ENCODE measurements at places on chromosomes 3 and 15.
A peak's percentile ranks its signal among the peaks of the same experiment; 100 is the strongest.

- peak; percentile 9 for DNase-seq
Measured at GRCh38 chr3:99808163-99808794, 9.4 kb upstream of the CMSS1 start.

- DNase-seq: no peak
Measured at GRCh38 chr3:9088441-9089353, 125.4 kb upstream of the RAD18 start.

- no peak for DNase-seq
Measured at GRCh38 chr3:80152692-80153091, 384.9 kb upstream of the ROBO1 start.

GRCh38 chr3:150062492-150062891, 91.8 kb upstream of the PFN2 start:
- DNase-seq: no peak

DNA sequence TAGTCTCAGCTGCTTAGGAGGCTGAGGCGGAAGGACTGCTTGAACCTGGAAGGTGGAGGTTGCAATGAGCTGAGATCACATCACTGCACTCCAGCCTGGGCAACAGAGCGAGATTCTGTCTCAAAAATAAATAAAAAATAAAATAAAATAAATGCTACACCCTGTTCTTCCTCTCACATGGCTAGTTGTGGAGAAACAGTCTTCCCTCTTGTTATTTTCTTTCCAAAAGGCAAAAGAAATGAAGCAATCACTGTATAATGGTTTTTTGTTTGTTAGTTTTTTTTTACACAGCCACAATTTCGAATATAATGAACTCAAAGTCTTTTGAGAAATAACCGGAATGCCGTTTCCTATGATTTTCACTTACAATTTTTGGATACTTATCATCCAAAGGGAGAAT, 4.9 kb upstream of the FRMD4B start:
- DNase-seq: no peak

GRCh38 chr15:92306663-92307062, 87.0 kb upstream of the ST8SIA2 start:
- no peak for DNase-seq

DNA sequence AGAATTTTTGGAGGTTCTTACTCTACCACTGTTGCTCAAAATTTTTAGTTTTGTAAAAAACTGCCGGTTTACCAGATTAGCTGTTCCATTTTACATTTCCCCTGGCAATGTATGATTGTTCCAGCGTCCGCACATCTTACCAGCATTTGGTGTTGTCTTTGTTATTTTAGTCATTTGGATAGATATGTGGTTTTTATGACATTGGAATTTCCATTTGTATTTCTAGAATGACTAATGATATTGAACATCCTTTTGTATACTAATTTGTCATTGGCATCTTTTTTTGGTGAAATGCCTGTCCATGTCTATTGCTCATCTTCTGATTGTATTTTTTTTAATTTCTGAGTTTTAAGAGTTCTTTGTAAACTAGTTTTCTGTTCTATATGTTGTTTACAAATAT, 28.5 kb downstream of the LRRC28 start:
- DNase-seq: no peak

DNA sequence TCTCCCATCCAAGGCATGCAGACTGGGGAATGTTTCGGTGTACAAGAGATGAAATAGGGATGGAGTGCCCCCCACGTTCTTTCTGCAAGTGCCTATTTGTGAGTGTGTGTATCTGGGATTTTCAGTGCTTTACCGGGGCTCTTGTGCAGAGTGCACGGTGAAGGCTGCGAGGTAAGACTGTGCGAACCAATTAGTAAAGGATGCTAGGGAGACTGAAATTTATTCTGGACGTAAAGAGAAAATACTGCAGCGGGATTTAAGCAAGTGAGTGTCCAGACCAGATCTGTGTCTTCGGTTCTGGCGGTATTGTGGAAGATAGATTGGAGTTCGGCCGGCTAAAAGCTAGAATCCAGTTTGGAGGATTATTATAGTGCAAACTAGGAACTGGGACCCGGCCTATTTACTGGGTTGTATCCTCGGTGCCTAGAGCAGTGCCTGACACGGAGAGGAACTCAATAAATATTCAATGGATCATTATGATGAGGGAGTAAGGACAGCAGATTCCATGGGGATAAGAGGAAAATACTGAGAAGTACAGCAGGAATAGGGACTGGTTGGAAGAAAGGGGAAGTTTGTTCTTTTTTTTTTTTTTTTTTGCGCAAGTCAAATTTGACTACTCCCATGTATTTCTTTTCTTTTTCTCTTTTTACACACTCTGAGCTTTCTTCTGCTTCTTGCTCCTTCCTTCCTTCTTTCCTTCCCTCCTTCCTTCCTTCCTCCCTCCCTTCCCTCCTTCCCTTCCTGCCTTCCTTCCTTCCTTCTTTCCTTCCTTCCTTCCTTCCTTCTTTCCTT, 580 bp upstream of the MAGEF1 start:
- no peak for DNase-seq

- DNase-seq: no peak
Measured at GRCh38 chr15:26870346-26870745, 3.5 kb downstream of the GABRA5 start.

DNA sequence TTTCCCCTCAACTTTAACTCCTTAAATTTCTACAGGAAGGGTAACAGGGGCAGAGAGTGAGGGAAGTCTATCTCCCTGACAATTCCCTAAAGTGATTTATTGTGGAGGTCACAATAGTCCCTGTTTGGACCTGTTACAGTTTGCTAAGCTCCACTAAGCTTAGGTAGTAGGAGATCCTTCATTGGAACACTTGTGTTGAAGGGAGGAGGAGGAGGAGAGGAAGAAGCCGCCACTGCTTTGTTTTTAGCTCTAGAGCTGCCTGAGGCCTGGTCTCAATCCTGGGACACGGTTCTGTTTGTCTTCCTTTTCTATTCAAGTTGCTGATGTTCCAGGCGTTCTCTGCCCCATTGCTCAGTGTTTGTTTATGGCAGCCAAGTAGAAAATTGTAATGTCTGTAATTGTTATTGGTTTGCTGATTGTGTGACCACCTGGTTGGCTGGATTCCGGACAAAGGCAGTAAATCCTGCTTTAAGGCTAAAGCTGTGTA, 48.4 kb downstream of the HES1 start:
- no peak for DNase-seq

GRCh38 chr3:113129168-113129567, 82.2 kb upstream of the BOC start:
- DNase-seq: no peak

- DNase-seq: no peak
Measured at GRCh38 chr3:19744047-19744446, 190.0 kb downstream of the EFHB start.

- DNase-seq: no peak
Measured at GRCh38 chr3:62332835-62333244, 40.5 kb downstream of the FEZF2 start.

GRCh38 chr3:195807681-195808121, 4.0 kb downstream of the MUC4 start:
- DNase-seq: no peak

GRCh38 chr3:14552717-14553116, 12.6 kb upstream of the GRIP2 start:
- DNase-seq: no peak

DNA sequence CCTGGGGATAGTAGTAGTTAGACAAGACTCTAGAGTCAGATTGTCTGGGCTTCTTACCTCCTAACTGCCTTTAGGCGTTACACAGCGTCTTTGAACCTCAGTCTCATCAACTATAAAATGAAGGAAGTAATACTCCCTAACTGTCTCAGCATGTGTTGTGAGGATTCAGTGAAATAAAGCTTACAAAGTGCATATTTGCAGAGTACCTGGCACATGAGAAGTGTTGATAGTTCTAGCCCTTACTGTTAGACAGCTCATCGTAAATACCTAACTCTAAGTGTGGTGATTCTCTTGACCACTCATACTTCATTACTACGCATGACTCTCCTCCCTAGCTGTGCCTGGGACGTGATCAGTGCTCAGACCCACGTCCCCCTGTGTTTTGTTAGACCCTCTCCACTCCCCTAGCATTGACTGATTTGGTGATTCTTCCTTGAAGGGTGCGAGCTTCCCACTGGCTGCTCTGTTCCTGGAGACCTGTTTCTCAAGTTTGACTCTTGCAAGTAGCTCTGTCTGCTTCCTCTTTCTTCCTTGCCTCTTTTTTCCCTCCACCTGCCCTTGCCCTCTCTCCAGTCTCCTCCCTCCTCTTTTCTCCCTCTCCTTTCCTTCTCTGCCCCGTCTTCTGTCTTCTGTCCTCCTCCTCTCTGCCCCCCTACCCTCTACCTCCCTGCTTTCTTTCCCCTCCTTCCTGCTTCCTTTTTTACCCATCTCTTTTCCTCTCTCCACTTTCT, 124.2 kb downstream of the SLC25A26 start:
- DNase-seq: no peak

DNA sequence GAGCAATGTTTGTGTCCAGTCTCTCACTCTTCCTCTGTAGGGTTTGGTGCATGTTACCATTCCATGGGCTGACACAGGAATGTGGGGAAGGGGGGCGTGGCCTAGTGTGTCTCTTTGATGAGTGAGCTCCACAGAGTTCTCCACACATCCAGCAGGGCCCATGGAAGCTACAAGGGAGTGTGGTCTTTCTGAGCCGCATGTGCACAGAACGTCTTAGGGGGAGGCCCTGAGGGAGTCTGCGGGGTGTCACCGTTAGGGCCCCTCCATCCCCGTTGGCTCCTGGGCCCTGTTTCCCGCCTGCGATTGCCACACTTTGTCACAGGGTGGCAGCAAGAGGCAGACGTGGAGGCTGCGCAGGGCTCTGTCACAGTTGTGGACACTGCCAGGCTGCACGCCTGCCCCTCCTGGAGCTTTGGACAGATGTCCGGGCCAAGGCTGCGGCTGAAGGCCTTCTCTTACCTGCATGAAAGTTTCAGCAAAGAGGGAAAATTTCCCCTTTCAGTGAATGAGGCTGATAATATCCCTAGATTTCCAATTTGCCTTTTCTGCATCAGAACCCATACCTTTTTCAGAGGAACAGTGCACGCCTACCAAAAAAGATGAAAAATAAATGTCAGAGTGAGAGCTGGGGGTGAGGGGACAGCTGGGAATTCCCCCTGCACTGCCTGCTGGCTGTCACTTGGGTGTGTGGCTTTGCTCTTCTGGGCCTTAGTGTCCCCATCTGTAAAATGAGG, 24.3 kb downstream of the CACNA2D3 start:
- no peak for DNase-seq

DNA sequence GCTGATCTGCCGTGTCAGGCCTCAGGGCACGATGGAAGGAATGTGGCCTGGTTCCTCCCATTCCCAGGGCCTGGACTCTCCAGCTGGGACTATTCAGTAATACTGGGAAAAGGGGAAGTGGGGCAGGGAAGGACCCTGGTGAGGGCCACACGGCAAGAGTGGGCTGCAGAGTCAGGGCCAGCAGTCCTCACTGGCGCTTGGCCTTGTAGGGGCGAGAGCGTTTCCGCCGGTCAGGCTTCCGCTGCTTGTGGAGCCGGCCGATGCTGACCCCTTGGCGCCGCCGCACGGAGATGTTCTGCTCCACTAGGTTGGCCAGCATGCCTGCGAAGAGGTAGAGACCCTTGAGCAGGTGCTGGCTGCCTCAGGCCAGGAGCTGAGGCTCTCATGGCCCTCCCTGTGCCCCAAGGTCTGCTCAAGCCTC, 42.8 kb downstream of the SEMA3G start:
- no peak for DNase-seq

GRCh38 chr3:127781411-127782001, 40.8 kb downstream of the MGLL start:
- no peak for DNase-seq

- DNase-seq: peak; percentile 13
Measured at GRCh38 chr15:48861813-48862431, 16.0 kb upstream of the EID1 start.

- DNase-seq: no peak
Measured at GRCh38 chr3:55282994-55283393, 204.1 kb downstream of the WNT5A start.

- no peak for DNase-seq
Measured at GRCh38 chr3:99212969-99213368, 311.5 kb upstream of the DCBLD2 start.

GRCh38 chr3:110296885-110297284, 774.7 kb upstream of the NECTIN3 start:
- DNase-seq: no peak

GRCh38 chr3:176867681-176868663, 329.3 kb downstream of the TBL1XR1 start:
- no peak for DNase-seq

DNA sequence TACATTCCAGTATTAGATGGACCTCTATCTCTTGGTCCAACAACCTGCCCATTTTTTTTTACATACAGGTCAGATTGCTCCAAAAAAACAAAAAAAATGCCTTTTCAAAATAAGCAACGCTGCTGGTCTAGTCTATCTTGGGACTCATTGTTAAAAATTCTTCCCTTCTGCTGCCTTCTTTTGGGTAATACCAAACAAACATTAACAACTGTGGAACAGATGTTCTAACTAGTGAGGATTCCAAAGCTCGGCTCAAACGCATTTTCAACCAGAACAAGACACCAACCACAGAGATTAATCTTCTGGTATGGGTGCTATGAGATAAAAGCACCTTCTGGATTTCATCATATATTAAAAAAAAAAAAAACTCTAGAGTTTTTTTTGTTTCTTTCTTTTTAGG, 24.7 kb downstream of the ARHGAP31 start:
- DNase-seq: no peak

Measured in GDM1 (cell line).